HepG2 (cell line): ENCODE measurements at places on chromosomes 1 and 21. TPM values are rescaled to one million over a fixed set of nuclear protein-coding genes. Genes with fewer than 3 reads are reported as not detected.

UBL4B gene
- not detected in 2 replicates for polyA plus RNA-seq

SPATA17 gene
- 0.31 and 0.48 TPM in 2 replicates for polyA plus RNA-seq

LIPI gene
- not detected in 2 replicates for polyA plus RNA-seq

EPS8L3 gene
- polyA plus RNA-seq = 106 and 127 TPM in 2 replicates

NBPF9 gene
- polyA plus RNA-seq = 9.1 and 9.6 TPM in 2 replicates

RGS8 gene
- not detected in 2 replicates for polyA plus RNA-seq

FNDC10 gene
- polyA plus RNA-seq = 2.2 and 3.1 TPM in 2 replicates

FCRL5 gene
- polyA plus RNA-seq = not detected in 2 replicates

CDKN2C gene
- polyA plus RNA-seq = 5.1 and 7.8 TPM in 2 replicates

LRIF1 gene
- polyA plus RNA-seq = 18.4 and 18.6 TPM in 2 replicates

REN gene
- polyA plus RNA-seq = 0.05 TPM in 1 of 2 replicates, not detected in the other

DENND2C gene
- 0.07 and 0.08 TPM in 2 replicates for polyA plus RNA-seq

PRDX6 gene
- 182 and 224 TPM in 2 replicates for polyA plus RNA-seq

LINGO4 gene
- 0.05 TPM in 2 replicates for polyA plus RNA-seq

RAB3B gene
- 1.2 and 1.7 TPM in 2 replicates for polyA plus RNA-seq

ZNF678 gene
- 1.6 and 2.0 TPM in 2 replicates for polyA plus RNA-seq

TMEM269 gene
- 0.14 and 0.21 TPM in 2 replicates for polyA plus RNA-seq

LCA5L gene
- polyA plus RNA-seq = 0.13 and 0.21 TPM in 2 replicates

OR2L8 gene
- polyA plus RNA-seq = not detected in 2 replicates

TNFSF4 gene
- 7.9 and 8.3 TPM in 2 replicates for polyA plus RNA-seq

KCNJ9 gene
- polyA plus RNA-seq = not detected in 2 replicates

KLHL20 gene
- polyA plus RNA-seq = 7.4 and 7.6 TPM in 2 replicates

PLD5 gene
- polyA plus RNA-seq = not detected in 2 replicates

PLA2G2A gene
- 15.2 and 30.3 TPM in 2 replicates for polyA plus RNA-seq

CHI3L1 gene
- 0.09 and 0.17 TPM in 2 replicates for polyA plus RNA-seq

PPIAL4G gene
- not detected in 2 replicates for polyA plus RNA-seq

SLAMF8 gene
- not detected in 2 replicates for polyA plus RNA-seq

NDUFS5 gene
- 219 and 263 TPM in 2 replicates for polyA plus RNA-seq

NR0B2 gene
- 133 and 203 TPM in 2 replicates for polyA plus RNA-seq

TENT5C gene
- 0.30 and 0.38 TPM in 2 replicates for polyA plus RNA-seq

CFAP45 gene
- polyA plus RNA-seq = not detected in 2 replicates

EIF4G3 gene
- 27.6 and 30.1 TPM in 2 replicates for polyA plus RNA-seq

ATAD3C gene
- 2.4 and 3.5 TPM in 2 replicates for polyA plus RNA-seq

FNDC5 gene
- polyA plus RNA-seq = 1.0 and 1.4 TPM in 2 replicates

ODR4 gene
- 11.4 and 16.3 TPM in 2 replicates for polyA plus RNA-seq

LEMD1 gene
- 1.4 and 2.1 TPM in 2 replicates for polyA plus RNA-seq

EDEM3 gene
- 10.4 and 13.1 TPM in 2 replicates for polyA plus RNA-seq

CLCA1 gene
- not detected in 2 replicates for polyA plus RNA-seq

LPAR3 gene
- polyA plus RNA-seq = not detected in 2 replicates

SPRR1A gene
- polyA plus RNA-seq = not detected in 2 replicates

MAN1C1 gene
- 0.18 and 0.39 TPM in 2 replicates for polyA plus RNA-seq
